Left forelimb (tissue), 1 donor: ENCODE measurements at places on chromosomes 2 and 18.

GRCh38 chr2:117321816-117322215 lies 492.7 kb upstream of the DDX18 start:
- no peak for DNase-seq

GRCh38 chr2:239566162-239566994 lies 165.6 kb upstream of the HDAC4 start:
- DNase-seq: no peak

GRCh38 chr2:196077821-196078220 lies 9.2 kb upstream of the DNAH7 start:
- no peak for DNase-seq

GRCh38 chr2:28316546-28317335 lies 75.9 kb upstream of the FOSL2 start:
- no peak for DNase-seq

DNA sequence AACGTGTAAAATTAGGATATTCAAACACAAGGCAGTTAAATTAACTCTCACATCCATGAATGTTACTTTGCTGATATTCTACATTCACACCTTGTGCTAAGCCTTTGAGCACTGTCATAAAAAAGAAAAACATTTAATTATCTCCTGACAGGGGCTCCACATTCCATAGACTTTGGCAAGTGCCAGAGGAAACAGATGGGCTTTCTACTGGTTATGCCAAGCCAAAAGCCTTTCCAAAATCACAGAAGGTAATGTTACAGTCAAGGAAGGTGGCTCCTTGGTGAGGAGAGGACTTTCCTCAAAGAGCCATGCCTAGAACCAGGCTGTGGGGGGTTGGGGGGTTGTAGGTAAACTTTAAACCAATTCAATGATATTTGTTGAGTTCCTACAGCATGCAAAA lies 12.4 kb downstream of the MYO5B start:
- no peak for DNase-seq

GRCh38 chr2:212712991-212713390 lies 174.4 kb upstream of the ERBB4 start:
- DNase-seq: no peak

- DNase-seq: no peak
Measured at GRCh38 chr18:24381126-24381525, 16.5 kb downstream of the OSBPL1A start.

DNA sequence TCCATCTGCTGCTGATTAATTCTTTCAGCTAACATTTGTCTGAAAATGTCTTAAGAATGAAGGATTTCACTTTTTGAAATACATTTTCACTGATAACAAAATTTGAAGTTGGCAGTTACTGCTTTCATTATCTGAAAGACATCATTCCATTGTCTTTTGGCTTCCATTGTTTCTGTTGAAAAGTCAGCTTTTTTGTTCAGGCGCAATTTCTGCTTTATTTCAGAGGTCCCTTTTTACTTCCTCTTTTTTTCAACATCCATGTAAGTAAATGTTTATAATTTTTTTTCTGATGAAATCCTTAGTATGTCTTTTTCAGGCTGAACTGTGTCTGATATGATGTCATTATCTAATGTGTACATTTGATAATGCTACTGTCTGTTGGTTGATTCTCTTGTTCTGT lies 184.2 kb downstream of the RND3 start:
- DNase-seq: no peak

GRCh38 chr2:227914362-227914761 lies 42.9 kb downstream of the DAW1 start:
- DNase-seq: no peak

DNA sequence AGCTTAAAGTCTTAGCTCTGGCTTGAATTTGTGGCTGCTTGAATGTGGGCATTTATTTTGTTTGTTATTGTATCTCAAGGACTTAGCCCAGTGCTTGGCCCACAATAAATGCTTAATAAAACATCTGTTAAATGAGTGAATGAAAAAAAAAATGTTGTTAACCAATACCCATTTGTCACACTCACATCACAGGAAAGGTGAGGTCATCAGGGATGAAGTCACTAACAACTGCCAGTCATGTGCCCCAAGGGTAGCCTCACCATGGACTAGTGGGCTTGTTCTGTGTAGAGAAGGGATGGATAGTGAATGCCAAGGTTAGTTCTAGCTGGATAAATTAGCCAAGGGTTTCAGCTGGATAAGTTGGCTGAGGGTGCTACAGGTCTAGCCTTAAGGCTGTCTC lies 3.0 kb downstream of the NRBP1 start:
- no peak for DNase-seq

GRCh38 chr2:45441571-45441970 lies 169.5 kb downstream of the SRBD1 start:
- no peak for DNase-seq
